ENCODE measurements at places on chromosomes 11 and 22.

GRCh38 chr22:23415490-23415851 lies 164.6 kb downstream of the IGLL1 start:
- no peak for DNase-seq

DNA sequence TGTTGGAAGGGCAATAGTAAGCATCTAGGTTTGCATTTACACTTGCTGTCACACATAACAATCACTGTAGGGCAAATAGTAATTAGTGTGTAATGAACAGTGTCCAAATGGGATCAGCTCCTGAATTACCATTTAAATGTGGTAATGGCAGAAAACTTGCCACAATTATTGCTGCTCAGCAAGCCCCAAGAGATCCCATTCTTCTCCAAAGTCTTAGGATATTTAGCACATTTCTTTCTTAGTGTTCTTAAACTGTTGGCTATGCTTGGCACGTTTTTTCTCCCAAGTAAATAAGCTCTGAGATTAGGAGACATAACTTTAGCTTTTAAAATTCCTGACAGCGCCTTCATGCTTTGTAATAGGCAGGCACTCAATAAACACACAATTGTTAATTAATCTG lies 1037.0 kb downstream of the DLG2 start:
- no peak for DNase-seq

DNA sequence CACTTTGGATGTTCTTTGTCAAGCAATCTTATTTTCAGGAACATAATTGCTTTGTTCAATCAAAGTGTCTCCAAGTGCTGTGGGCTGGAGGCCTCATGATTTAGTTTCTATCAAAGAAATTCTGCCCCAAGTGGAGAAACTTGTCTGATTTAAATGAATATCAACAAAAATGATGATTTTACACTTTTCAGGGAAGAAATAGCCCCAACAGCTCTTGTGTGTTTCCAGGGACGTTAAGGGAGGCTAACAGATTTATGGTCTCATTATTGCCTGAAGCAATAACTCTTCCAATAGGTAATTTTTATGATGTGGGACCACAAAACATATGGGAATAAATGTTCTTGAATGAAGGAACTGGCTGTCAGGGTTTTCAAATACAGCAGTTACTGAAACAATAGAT lies 699.1 kb downstream of the FAM181B start:
- no peak for DNase-seq

GRCh38 chr11:115758011-115758410 lies 253.8 kb upstream of the CADM1 start:
- no peak for DNase-seq
